ENCODE measurements at places on chromosomes 5 and 9.

GRCh38 chr5:7849681-7850394 is 1.1 kb downstream of the CFAP90 start:
- DNase-seq, result no peak

GRCh38 chr9:76652894-76653293 is 111.3 kb upstream of the PCA3 start:
- DNase-seq, result no peak

DNA sequence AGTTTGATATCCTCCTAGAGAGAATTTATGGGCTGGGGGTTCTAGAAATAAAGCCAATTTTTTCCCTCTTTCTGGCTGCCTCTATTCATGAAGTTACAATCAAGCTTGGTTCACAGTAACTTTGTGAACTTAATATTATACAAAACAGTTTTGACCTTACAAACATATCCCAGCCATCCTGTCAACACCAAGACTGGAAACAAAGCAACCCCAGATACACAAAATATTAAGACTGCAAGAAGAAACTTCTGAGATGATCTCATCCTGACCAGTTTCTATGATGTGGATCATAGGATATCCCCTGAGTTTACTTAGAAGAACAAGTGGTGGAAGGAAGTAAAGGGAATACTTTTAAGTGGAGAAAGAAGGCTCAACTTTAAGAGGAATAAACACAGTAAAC is 28.3 kb upstream of the CER1 start:
- DNase-seq, result no peak

DNA sequence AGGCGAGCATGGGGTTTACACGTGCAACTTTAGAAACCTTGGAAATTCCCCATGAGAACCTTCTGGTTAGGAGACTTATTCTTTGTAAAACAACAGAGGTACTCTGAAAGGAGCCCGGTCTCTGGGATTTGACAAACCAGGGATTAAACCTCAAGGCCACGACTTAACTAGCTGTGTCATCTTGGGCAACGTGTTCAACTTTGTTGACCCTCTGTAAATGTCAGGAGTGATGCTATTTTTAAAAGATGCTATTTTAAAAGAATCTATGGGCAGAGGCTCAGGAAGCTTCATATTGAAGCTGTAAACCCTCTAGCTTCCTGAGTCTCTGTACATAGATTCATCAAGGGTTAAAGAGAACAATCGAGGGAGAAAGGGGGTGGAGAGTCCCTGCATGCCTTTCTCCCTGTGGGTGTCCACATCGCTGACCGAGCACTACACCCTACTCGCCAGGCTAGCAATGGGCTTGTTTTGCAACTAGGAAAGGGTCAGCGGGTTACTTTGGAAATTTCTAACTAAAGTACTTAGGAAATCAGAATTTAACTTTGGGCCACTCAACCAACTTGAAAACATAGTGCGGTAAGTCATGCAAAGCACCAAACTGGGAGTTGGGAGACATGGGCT is 2.1 kb downstream of the SLC36A2 start:
- no peak for DNase-seq

GRCh38 chr5:21649969-21650368 is 1203.2 kb downstream of the CDH12 start:
- no peak for DNase-seq

DNA sequence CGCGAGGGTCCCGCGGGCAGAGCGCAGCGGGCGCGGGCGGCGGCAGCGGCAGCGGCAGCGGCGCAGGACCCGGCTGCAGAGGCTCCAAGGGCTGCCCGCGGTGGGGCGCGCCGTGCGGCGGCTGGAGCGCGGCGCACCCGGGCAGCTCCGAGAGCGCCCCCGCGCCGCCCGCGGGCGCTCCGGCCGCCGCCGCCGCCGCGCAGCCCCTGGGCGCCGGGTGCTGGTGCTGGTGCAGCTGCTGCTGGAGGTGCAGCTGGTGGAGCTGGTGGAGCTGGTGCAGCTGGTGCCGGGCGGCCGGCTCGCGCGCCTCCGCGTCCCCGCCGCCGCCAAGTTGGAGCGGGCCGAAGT is 644 bp downstream of the IER5L start:
- DNase-seq, result no peak

GRCh38 chr5:149400304-149400703 is 21.2 kb upstream of the IL17B start:
- no peak for DNase-seq

DNA sequence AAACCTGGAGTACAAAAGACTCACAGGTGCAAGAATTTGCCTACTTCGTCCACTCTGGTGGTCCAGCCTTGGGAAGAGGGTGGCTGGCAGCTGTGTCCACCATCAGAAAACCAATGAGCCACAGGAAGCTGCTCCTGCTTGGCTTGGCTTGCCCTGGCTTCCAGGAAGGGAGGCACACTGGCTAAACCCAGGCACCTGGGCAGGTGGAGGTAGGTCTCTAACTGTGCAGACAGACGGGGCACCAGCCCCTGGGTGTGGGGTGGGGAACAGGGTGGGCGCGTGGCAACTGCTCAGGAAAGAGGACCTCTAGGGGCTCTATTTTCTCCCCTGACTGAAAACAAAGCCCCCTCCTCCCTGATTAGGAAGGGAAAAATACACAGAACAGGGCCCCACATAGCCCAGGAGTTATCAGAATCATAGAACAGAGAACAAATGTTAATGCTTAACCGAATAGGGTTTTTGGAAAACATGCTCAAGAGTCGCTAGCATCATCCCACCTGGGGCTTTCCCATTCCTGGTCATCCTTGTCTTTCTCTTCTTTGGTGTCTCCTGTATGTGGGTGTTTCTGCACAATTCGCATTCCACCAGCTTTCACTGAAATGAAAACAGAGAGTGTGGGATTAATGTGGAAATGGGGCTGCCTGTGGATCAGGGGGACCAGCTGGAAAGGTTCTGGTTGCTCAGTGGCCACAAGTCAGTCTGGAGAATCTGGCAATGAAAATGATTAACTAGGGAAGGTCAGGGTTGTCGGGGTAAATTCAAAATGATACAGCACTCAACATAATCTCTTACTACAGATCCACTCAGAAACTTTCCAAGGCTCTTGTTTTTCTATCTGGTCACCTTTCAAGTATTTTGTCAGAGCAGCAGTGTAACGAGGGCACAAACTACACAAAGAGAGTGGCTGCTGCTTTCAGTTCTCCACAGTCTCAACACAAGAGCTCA is 13.1 kb downstream of the DAP start:
- DNase-seq, result no peak

GRCh38 chr5:123771715-123772114 is 259.7 kb downstream of the CSNK1G3 start:
- DNase-seq, result no peak

DNA sequence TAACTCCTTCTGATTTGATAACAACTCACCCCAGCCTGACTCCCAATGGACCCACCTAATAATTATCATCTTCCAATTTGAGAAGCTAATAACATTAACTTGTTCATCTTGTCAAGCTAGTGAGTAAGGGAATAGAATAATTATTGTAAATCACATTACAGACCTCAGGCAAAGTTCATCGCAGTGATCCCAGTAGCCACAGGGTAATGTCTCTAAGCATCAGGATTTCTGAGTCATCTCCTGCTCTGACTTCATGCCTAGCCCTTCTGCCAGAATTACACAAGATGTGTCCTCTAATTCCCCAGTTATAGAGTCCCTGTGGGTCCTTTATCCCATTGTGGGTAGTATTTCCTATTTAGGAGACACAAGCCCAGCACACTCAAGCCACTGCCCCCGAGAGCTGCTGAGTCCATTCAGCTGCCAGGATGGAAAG is 365.7 kb downstream of the DEPDC1B start:
- no peak for DNase-seq

GRCh38 chr9:12503606-12504122 is 189.5 kb upstream of the TYRP1 start:
- no peak for DNase-seq

DNA sequence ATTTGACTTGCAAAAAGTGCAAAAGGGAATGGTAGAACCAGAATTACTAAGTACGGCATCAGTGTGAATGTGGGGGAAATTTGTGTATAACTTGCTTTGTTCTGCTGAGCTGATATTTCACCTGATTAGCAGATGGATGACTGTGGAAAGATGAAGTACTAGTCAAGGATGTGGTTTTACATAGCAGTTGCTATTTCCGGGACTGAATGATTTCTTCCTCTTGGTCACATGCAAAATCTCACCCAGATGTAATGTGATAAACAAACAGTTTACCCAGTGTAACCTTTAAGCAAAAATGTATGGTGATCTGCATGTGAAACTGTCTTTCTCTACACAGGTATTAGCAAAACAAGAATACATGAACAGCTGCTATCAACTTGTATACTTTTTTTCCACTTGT is 46.1 kb downstream of the DCP2 start:
- no peak for DNase-seq

DNA sequence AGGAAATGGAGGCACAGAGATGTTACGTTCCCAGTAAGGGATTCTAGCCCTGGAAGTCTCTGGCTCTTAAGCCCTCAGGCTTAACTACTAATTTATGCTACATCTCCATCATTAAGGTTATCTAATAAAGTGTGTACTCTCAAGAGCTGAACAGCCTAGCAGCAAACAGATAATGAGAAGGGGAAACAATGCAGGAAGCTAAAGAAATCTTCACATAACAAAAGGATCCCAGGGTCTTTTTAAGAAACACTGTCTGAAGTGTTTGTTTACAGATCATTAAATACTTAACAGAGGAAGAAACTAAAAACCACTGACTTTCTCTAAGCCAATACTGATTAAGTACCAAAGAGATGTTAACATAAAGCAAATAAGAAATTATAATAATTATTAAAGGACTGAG is 129.0 kb downstream of the PAPPA start:
- DNase-seq, result no peak

- DNase-seq, result no peak
Observed at GRCh38 chr9:121838746-121839669, 187.6 kb downstream of the DAB2IP start.

DNA sequence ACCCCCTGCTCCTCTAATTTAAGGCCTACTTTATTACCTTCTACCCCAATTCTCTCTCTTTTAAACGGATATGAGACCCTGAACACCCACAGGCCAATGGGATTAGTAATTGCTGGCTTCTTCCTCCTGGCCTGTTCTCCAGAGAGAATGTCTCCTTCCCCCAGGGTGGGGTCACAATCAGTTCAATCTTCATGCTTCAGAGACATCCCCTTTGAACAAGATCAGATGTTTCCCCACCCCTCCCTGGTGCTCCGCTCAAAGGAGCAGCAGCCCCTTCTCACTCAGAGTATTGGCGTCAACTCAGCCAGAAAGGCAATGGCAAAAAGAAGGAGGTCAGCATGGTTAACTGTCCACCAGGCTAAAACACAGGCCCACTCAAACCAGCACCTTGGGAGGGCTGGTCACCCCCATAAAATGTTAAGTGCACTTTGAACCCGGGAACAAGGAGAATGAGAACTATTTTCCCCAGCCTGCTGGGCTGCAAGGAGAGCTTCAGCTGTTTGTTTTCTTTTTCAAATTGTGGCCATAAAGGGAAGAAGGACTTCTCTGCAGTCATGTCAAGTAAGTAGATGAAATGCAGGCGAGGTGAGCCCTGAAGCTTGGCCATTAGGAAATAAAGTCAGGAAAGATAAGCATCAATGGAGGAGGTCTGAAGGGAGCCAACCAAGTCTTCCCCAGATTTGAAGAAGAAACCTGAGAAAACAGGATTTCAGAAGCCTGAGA is 20.1 kb downstream of the LHFPL2 start:
- no peak for DNase-seq

GRCh38 chr9:20030221-20030620 is 241.4 kb upstream of the SLC24A2 start:
- no peak for DNase-seq

DNA sequence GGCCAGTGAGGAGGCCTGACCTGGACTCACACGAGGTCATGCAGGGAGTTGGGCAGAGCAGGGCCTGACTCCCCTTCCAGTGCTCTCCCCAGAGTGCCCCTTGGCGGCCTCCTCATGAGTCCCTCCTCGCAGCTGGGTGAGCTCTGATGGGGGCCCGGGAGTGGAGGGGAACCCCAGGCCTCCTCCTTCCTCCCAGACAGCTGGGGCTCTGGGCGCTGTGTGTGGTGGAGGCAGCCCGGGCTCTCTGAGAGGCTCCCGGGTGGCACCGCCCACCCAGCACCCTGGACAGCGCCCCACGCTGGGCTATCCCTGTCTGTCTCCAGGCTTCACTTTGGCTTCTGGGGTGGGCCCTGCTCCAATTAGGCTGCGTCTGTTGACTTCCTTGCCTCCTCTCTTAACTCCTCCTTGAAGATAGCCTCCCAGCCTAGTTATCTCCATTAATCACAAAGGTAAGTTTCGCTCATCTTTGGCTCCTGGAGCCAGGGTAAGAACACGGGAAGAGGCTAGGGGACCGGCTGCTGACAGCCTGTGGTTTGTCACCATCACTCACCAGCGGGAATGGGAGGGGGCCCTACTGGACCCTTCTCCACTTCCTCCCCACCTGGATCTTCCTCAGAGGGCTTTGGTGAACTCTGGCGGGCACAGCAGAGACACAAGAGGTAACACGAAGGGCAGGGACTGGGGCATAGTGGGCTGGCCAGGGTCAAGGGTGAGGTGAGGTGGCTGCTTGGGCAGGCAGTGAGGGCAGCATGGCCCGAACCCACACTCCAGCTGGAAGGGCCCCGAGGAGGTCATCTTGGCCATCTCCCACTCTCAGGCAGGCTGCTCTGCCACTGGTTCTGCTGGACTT is 13.1 kb downstream of the PSD2 start:
- DNase-seq, result no peak

DNA sequence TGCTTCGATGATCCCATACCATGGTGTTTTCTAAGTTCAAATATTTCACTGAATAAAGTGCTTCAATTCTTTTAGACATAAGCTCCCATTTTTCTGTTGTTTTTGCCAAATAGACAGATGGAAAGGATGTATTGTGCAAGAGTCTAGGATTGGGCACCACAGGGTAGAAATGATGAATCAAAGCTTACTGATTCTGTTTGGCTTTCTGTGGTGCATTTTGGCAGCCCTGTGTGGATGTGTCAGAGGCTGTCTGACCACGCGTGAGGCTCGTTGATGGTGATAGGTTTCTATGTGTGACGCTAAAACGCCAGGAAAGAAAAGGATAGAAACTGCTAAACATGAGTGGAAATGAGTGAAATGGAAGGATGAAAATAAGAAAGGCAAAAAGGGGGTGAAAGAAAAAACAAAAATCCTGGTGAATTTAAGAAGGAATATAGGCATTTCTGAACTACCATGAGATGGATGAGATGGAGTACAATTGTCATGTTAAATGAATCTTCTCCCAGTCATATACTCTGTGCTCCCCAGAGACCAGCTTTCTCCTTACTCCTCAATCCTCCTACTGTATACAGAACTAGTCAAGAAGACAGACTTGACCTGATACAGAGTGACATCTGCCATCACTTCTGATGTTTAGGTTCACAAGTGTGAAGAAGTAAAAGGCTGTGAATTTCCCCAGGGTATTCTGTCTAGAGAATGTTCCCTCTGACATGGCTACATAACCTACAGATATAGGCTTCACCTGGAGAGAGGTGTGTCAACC is 54.4 kb downstream of the ANKH start:
- DNase-seq, result peak; percentile 44

DNA sequence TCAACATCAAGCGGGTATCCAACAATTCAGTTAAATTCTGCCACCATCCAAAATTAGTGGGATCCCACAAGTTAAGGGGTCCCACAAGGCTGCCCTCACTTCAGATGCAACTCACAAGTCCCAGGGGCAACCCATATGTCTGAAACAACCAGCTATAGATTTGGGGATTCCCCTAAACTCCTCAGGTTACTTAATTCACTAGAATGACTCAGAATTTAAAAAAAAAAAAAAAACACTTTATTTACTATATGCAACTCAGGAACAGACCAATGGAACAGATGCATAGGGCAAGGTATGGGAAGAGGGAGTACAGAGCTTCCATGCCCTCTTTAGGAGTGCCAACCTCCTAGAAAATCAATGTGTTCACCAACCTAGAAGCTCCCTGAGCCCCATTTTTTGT is 15.1 kb downstream of the AUH start:
- DNase-seq, result no peak
